ENCODE measurements at places on chromosomes 7 and 10.

DNA sequence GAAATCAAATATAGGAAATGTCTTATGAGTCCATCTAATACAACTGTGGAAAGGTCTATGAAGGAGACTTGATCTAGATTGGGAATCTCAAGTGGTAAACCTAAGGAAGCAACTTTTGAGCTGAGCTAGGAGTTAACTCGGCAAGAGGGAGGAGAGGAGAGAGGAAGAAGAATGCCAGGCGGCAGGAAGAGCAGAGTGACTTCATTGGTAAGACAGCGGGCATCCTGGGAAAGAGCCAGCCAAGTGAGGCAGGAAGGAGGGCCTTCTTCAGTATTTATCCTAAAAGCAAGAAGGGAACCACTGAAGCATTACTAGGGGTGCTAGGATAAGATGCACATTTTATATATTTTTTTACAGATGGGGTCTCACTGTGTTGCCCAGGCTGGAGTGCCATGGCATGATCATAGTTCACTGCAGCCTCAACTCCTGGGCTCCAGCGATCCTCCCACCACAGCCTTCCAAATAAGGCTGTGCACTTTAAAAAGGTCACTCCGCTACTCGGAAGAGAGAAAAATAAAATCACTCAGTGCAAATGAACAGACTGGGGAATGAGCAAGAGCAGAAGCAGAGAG lies 2.0 kb downstream of the BCL7B start:
- DNase-seq = no peak

DNA sequence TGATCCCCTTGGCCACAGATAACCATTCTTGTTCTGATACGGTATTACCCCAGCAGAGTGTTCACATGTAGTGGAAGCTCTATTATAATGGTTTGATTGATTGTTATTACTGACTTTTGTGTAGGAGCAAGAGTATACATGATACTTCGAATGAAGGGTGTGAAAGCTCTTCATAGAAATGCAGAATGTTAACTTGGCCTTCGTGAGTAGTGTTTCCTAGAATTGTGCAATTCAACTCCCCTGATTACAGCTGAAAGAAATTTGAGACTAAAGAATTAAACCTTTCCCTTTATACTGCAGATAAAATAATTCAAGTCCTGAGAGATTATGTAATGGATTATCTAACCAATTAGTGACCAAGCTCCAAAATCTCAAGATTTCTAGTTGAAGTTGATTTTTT lies 38.2 kb downstream of the MKLN1 start:
- DNase-seq = no peak

- DNase-seq = no peak
Measured at GRCh38 chr10:69769395-69769992, 32.2 kb upstream of the COL13A1 start.

GRCh38 chr7:147249956-147250355 lies 1133.4 kb downstream of the CNTNAP2 start:
- no peak for DNase-seq

DNA sequence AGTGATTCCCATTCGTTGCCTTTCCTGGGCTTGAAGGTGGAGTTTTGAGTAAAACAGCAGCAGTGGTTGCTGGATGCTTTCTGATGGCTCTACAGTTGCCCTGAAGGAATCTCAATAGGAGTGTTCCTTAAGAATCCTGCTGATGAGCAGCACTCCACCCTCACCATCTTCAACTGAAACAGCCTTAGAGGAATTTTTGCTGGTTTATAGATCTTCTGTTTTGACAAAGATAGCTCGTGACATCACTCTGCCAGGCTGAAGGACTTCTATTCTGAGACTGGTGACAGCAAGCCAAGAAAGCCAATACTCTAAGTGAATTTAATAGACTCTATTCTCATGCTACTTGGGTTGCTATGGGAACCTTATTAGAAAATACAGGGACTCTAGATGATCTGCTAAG lies 1014.7 kb downstream of the NRG3 start:
- no peak for DNase-seq

- DNase-seq = no peak
Measured at GRCh38 chr7:116686812-116687419, 14.9 kb downstream of the MET start.

All from T-cell (primary cell).